MG63 (cell line): ENCODE measurements at places on chromosomes 5 and 9. TPM values are rescaled to one million over a fixed set of nuclear protein-coding genes. Genes with fewer than 3 reads are reported as not detected.

KLF9 gene
- 2.1 and 5.5 TPM in 2 replicates for total RNA-seq

ASS1 gene
- 536 and 752 TPM in 2 replicates for total RNA-seq

SLC36A3 gene
- total RNA-seq = not detected in 2 replicates

PCDHA7 gene
- 0.10 TPM in 1 of 2 replicates, not detected in the other for total RNA-seq

SLC36A2 gene
- not detected in 2 replicates for total RNA-seq

PCDHA5 gene
- not detected in 2 replicates for total RNA-seq

THG1L gene
- total RNA-seq = 27.2 and 36.2 TPM in 2 replicates

TTC16 gene
- total RNA-seq = not detected in 2 replicates

ORM1 gene
- not detected in 2 replicates for total RNA-seq

DND1 gene
- total RNA-seq = 0.94 TPM in 1 of 2 replicates, not detected in the other

PDE6A gene
- total RNA-seq = not detected in 2 replicates

ANKRD55 gene
- not detected in 2 replicates for total RNA-seq

PARP8 gene
- total RNA-seq = 0.25 and 0.66 TPM in 2 replicates
